Suppressor macrophage (primary cell): ENCODE measurements at places on chromosomes 3 and 15.

GRCh38 chr3:23288286-23288685 is 85.2 kb downstream of the UBE2E2 start:
- DNase-seq: peak; percentile 11

- DNase-seq: no peak
Measured at GRCh38 chr15:63156086-63156710, 1.1 kb downstream of the RPS27L start.

GRCh38 chr3:10619989-10620832 is 114.8 kb upstream of the ATP2B2 start:
- DNase-seq: no peak

DNA sequence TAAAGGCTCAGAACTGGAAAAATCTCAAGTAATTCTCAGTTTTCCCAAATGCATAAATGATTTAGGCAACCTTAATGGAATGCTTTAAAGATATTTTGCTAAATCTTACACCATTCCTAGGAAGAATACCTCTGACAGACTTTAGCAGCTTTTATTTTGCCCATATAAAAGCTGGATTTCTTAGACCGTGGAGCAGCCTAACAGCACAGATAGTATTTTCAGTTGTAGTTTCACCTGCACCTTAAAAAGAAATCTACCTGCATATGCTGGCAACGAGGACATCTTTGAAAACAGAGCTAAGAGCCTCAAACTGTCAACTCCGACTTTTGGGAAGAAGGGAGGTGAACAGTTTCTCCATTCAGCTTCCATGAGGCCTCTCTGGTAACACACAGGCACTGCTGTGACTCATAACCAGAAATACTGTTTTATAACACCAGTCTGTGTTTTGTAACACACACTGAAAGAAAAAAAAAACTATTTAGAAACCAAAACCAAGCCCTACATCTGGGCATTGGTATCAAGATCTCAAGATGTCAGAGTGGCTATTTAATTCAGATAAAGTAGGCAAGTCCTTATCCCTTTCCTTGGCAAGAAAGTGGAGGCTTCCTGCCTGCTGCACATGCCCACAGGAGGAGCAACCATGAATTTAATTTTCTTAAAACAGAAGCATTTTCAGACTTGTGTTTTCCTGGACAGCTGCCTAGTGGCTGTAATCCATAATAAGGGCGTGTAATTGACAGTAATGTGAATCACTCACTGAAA is 181.5 kb upstream of the ICE2 start:
- DNase-seq: peak; percentile 23

DNA sequence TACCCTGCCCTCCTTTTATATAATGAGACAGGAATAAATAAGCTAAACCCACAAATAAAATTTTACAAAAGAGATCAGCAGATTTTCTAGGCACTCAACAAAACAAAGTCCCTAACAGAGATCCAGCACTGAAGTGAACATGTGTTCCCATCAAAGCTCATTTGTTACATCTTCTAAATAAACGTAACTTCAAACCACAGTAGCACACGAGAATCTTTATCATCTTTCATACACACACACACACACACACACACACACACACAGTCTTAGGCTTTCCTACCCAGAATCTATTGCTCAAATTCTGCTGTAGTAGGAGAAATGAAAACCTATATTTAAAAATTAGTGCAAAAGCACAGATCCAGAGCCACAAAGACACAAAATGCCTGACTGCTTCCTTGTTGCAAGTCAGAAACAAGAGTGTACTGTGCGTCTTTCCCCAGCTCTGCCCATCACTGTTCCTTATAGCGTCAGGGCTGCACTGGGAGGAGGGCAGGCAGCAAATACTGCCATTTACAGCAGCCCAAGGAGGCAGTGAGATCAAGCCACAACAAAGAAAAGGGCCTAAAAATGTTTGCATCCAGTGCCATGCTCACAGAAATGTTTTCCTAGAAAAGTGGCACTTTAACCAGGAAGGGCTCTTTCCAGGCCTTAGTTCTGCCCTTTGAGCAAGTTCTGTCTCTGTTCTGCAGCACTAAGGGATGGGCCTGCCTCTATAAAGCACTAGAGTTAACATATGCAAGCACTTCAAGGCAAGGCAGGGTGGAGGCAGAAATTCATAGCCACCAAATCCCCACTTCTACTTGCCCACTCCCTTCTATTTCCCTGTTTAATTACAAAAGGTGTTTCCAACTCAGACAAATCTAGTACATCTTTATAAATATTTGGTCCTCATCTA is 6.0 kb downstream of the IP6K1 start:
- no peak for DNase-seq
